Aorta (tissue), 5 donors: ENCODE measurements at places on chromosomes 16 and 17. TPM values are rescaled to one million over a fixed set of nuclear protein-coding genes. Genes with fewer than 3 reads are reported as not detected.

The BORCS6 gene
- 6.4 TPM for polyA plus RNA-seq

The ACSM3 gene
- polyA plus RNA-seq, result 0.88 TPM

The NPB gene
- polyA plus RNA-seq, result not detected

The RNF213 gene
- polyA plus RNA-seq, result 18.7 TPM

The ODAD4 gene
- 2.4 TPM for polyA plus RNA-seq

The PTX4 gene
- polyA plus RNA-seq, result not detected

The PNMT gene
- 0.75 TPM for polyA plus RNA-seq

The RNF222 gene
- not detected for polyA plus RNA-seq

The USP7 gene
- polyA plus RNA-seq, result 51.5 TPM

The PPY gene
- polyA plus RNA-seq, result not detected

The RNFT1 gene
- 11.3 TPM for polyA plus RNA-seq

The NETO2 gene
- 1.2 TPM for polyA plus RNA-seq

The SPATA32 gene
- polyA plus RNA-seq, result not detected

The PRSS21 gene
- not detected for polyA plus RNA-seq

The STX8 gene
- 73.6 TPM for polyA plus RNA-seq

The PRR35 gene
- 0.05 TPM for polyA plus RNA-seq

The RRN3 gene
- 11.7 TPM for polyA plus RNA-seq

The PKMYT1 gene
- polyA plus RNA-seq, result 1.1 TPM

The SYT17 gene
- 2.5 TPM for polyA plus RNA-seq

The EMP2 gene
- polyA plus RNA-seq, result 18.9 TPM

The RANGRF gene
- 28.7 TPM for polyA plus RNA-seq

The DRC7 gene
- polyA plus RNA-seq, result 0.08 TPM

The C17orf100 gene
- polyA plus RNA-seq, result 1.5 TPM

The UNC45B gene
- not detected for polyA plus RNA-seq

The SLC52A1 gene
- polyA plus RNA-seq, result 0.88 TPM

The CEP295NL gene
- 0.25 TPM for polyA plus RNA-seq

The BIRC5 gene
- 3.4 TPM for polyA plus RNA-seq

The ZNF646 gene
- polyA plus RNA-seq, result 4.7 TPM

The SDK2 gene
- 0.15 TPM for polyA plus RNA-seq

The CTRB2 gene
- 19.0 TPM for polyA plus RNA-seq

The CACNA1H gene
- 1.3 TPM for polyA plus RNA-seq

The DOC2B gene
- 0.13 TPM for polyA plus RNA-seq

The P2RX5 gene
- 0.61 TPM for polyA plus RNA-seq

The TEKT1 gene
- polyA plus RNA-seq, result not detected

The SRCIN1 gene
- 0.38 TPM for polyA plus RNA-seq

The RAB11FIP4 gene
- 1.9 TPM for polyA plus RNA-seq

The CACNG5 gene
- polyA plus RNA-seq, result not detected

The RTN4RL1 gene
- polyA plus RNA-seq, result 1.8 TPM

The HS3ST3B1 gene
- not detected for polyA plus RNA-seq

The EFCAB5 gene
- not detected for polyA plus RNA-seq

The CDH16 gene
- polyA plus RNA-seq, result 0.18 TPM

The TBC1D3H gene
- polyA plus RNA-seq, result not detected

The CCL5 gene
- 1.5 TPM for polyA plus RNA-seq

The PRR11 gene
- polyA plus RNA-seq, result 1.8 TPM

The MYH4 gene
- polyA plus RNA-seq, result not detected
